ENCODE measurements at places on chromosomes 4 and X.

GRCh38 chrX:41603596-41603995 lies 85.2 kb upstream of the GPR34 start:
- no peak for DNase-seq

DNA sequence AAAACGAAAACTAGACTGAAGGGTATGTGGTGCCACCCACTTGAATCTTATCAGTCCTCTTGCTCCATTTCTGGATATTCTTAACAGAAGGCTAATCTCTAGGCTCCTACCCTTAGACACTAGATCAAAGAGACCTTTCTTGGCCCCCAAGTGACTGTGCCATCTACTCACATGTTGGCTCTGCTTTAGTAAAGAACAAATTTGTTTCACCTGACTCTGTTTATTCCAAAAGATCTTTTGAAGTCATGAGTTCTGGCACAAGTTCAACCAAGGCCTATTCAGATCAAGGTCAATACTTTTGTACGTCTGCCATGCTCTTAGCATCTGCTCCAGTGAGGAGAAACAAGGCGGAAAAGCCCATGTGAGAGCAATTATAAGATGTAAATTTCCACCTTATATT lies 37.3 kb downstream of the MAGEB17 start:
- DNase-seq, result no peak

GRCh38 chr4:20625426-20625825 lies 74.8 kb upstream of the PACRGL start:
- DNase-seq, result no peak

GRCh38 chr4:117311989-117312388 lies 226.6 kb upstream of the TRAM1L1 start:
- DNase-seq, result no peak

GRCh38 chrX:86421771-86422170 lies 273.5 kb downstream of the DACH2 start:
- no peak for DNase-seq

GRCh38 chrX:53089224-53089842 lies 4.6 kb upstream of the KANTR start:
- DNase-seq, result no peak

GRCh38 chr4:116632269-116632668 lies 453.1 kb downstream of the TRAM1L1 start:
- no peak for DNase-seq

DNA sequence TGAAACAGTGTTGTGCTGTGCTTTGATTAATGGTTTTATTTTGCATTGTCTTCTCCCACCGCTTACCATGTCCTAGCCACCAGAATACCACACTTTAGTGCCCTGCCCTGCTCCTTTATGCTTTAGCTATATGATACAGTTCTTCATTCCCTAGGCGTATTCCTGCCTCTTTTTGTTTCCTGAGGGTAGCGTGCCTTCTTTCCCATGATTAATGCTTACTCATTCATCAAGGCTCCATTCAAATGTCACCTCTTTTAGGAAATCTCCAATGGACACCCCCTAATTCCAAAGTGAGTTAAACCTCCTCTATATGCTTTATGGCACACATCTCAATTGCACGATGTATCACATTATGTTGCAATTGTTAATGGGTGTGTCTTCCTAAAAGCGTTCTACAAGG lies 46.3 kb downstream of the SPANXD start:
- DNase-seq, result no peak

DNA sequence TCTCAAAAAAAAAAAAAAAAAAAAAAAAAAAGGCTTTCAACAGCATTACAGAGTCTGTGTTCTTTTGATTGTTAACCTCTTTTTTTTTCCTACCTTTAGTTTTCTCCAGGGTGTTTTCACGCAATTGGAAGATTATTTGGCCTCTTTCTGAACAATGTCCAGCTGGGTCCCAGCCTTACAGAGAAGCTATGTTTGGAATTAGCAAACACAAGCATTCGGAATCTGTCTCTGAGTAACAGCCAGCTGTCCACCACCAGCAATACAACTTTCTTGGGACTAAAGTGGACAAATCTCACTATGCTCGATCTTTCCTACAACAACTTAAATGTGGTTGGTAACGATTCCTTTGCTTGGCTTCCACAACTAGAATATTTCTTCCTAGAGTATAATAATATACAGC lies 13.3 kb downstream of the TLR3 start:
- no peak for DNase-seq

DNA sequence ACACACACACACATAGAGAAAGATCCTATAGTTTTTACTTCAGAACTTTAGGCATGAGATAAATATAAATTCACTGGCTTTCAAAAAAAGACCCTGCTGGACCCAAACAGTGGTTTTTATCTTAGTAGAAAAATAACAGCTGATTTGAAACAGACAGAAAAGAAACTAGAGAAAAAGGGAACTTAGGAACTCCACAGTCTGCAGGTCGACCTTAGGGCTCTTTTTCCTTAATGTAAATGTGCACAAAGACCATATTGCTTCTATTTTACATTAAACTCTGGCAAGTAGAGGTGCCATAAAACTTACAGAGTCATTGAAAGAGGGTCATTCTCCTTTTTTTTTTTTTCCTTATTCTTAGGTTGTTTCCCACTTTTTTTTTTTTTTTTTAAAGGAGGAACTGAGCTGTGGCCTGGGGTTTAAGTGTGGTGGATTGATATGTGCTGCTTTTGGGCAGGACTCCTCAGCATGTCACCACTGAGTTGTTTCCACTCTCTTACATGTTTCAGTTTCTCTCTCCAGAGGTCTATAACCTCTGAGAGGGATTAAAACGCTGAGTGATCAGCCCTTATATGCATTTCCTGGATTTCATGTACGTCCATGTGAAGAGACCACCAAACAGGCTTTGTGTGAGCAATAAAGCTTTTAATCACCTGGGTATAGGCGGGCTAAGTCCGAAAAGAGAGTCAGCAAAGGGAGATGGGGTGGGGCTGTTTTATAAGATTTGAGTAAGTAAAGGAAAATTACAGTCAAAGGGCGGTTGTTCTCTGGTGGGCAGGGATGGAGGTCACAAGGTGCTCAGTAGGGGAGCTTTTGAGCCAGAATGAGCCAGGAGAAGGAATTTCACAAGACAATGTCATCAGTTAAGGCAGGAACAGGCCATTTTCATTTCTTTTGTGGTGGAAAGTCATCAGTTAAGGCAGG lies 70.8 kb upstream of the PACRGL start:
- no peak for DNase-seq

- no peak for DNase-seq
Measured at GRCh38 chr4:99362768-99363167, 10.2 kb upstream of the ADH1C start.
